ENCODE measurements at places on chromosomes 1 and 21. TPM values are rescaled to one million over a fixed set of nuclear protein-coding genes. Genes with fewer than 3 reads are reported as not detected.

Gene SLC30A10
- not detected for total RNA-seq

- no peak for DNase-seq
Measured at GRCh38 chr1:93016171-93016570, 54.9 kb upstream of the DIPK1A start.

- no peak for DNase-seq
Measured at GRCh38 chr1:76250271-76250670, 175.7 kb downstream of the ST6GALNAC3 start.

GRCh38 chr1:203926025-203926540 lies 64.7 kb downstream of the SNRPE start:
- no peak for DNase-seq

GRCh38 chr21:37498664-37499063 lies 132.1 kb downstream of the DYRK1A start:
- DNase-seq, result no peak

GRCh38 chr1:167487614-167488013 lies 30.7 kb downstream of the CD247 start:
- no peak for DNase-seq

- peak; percentile 83 for DNase-seq
Measured at GRCh38 chr1:116498789-116499628, 71.8 kb downstream of the CD58 start.

DNA sequence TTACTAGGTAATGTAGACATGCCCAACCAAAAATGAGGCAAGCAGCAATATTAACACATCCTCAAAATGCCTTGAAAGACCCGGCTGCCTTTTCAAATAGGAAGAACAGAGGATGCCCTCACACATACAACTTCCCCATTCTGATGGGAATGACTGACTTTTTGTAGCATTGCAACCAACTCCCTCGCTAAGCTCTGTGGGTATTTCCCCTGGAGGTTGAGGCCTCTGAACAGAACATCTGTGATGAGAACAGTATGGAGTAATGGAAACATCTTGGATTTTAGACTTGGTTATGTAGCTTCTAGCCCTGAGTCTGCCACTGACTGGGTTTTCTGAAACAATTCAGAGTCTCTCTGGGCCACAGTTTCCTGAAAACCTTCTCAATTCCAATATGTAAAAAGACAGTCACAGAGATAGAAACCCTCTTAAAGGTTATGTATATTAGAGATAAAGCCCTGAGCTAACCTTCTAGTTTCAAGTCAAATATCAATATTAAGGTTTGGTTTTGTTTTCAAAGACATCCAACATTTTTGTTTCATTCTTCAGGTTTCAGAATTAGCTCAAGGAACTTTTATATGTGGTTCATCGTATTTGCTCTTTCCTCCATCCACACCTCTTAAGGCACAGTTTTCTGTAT lies 311.5 kb downstream of the SETD4 start:
- no peak for DNase-seq

GRCh38 chr1:2231532-2232254 lies 3.6 kb downstream of the SKI start:
- peak; percentile 79 for DNase-seq

GRCh38 chr1:17091252-17091651 lies 28.0 kb downstream of the PADI2 start:
- DNase-seq, result no peak

DNA sequence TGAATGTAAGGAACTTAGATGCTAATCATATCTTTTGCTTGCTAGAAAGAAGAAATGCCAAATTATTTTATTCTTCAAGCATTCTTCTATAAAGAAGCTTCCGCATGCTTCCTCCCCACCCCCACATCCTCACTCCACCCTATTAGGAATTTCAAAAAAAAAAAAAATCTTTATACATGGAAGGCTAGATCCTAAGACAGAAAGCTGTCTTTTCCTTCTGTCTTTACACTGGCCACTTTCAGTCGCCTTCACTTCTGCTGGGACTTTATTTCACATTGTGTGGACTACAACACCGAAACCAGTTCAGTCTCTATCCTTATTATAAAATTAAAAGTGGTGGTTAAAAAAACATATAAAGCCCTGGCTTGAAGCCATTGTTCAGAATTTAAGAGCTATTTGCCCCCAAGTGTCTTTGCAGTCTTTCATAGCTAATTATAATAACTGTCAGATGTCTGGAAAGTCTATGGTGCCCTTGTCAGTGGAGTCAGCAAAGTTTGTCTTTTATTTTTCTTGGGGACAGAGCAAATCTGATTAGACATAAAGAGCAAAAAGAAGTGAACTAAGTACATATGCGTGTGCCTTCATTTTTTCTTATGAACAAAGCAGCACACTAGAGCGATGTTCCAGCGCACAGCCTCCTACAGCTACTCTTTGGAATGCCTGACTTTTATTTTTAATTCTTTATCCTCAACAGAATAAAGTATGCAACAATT lies 297.7 kb downstream of the PTPRC start:
- DNase-seq, result peak; percentile 52

- peak; percentile 45 for DNase-seq
Measured at GRCh38 chr1:152110365-152110859, 4.8 kb downstream of the TCHH start.

Gene MRAP
- total RNA-seq, result not detected

DNA sequence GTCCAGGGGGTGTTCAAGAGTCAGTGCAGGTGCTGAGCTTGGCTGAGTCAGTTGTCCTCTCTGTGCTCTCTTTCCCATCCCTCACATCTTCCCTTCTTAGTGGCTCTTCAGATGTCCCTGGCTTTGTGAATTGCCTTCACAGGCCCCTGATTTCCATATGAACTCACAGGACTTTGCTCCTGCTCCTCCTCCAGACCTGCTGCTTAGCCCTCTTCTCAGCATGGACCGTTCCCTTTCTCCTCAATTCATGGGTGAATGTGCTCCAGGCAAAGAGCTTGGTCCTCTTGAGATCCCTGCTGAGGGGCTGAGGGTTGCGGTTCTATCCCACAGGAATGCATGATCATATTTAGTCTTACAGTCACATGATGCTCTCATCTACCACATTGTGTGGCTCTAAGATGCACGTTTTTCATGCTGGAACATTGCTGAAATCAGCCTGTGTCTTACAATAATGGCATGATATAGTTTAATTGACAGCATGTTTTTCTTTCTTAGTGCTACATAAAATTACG lies 30.5 kb downstream of the CACNA1E start:
- peak; percentile 3 for DNase-seq

Gene TTC22
- total RNA-seq, result not detected

DNA sequence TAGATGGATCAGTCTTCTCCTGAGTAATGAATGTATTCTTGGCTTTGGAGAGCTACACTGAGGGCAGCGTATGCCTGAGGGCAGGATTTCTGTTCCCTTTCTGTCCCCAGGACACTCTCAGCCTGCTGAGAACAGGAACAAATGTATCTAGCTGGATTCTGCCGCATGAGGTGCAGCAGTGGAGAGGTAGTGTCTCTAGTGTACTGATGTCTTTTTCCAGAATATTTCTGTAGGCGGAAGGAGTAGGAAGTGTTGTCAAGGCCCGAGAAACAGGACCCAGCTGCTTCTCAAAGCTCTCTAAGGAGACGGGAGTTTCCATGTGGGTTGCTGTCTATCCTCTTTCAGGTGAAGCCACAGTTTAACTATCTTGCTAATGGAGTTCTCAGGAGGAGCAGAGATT lies 65.5 kb downstream of the MT1HL1 start:
- DNase-seq, result no peak

GRCh38 chr21:15908187-15908586 lies 178.4 kb downstream of the USP25 start:
- no peak for DNase-seq

- DNase-seq, result no peak
Measured at GRCh38 chr21:41367301-41367944, 5.6 kb downstream of the MX2 start.

DNA sequence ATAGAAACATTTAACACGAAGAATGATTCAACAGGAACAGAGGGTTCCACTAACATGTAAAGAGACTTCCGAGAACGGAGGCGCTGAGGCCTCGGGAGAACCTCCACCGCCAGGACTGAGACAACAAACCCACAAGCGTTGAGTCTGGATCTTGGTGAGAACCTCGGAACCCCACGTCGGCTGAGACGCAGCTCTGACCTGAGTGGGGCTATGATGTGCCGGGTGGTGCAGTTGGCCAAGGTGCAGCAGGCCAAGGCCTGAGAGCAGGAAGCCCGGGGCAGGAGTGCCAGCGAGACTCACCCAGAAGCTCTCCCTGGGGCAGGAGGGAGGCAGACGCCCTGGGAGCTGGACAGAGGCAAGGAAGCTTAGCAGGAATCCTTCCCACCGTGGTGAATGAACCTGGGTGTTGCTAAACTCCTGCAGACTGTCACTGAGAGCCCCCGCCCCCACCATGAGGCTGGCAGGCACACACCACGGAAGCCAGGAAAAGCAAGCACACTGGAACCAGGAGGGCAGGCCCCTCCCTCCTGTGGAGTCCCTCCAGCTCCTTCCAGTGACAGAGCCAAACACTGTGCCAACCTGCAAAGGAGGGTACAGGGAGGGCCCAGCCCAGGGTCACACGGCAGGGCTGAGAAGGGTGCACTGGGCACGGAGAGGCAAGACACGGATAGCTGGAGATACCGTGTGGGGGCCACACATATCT lies 34.8 kb downstream of the WDR4 start:
- DNase-seq, result no peak

Gene VASH2
- total RNA-seq, result 113 TPM

GRCh38 chr1:241962153-241962552 lies 4.6 kb downstream of the BECN2 start:
- no peak for DNase-seq

GRCh38 chr1:34970829-34971228 lies 14.3 kb downstream of the TMEM35B start:
- DNase-seq, result no peak

Gene DCST2
- total RNA-seq, result not detected

Gene KRTAP12-2
- total RNA-seq, result not detected

DNA sequence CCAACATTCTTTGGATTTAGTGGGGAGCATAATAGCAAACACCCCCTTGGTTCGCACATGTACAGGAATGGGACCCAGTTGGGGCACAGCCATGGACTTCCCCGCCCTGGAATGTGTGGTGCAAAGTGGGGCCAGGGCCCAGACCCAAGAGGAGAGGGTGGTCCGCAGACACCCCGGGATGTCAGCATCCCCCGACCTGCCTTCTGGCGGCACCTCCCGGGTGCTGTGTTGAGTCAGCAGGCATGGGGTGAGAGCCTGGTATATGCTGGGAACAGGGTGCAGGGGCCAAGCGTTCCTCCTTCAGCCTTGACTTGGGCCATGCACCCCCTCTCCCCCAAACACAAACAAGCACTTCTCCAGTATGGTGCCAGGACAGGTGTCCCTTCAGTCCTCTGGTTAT lies 21.8 kb downstream of the UQCRHL start:
- no peak for DNase-seq

- no peak for DNase-seq
Measured at GRCh38 chr1:7177021-7177420, 391.8 kb downstream of the CAMTA1 start.

Gene C2CD2
- total RNA-seq, result 8.3 TPM

DNA sequence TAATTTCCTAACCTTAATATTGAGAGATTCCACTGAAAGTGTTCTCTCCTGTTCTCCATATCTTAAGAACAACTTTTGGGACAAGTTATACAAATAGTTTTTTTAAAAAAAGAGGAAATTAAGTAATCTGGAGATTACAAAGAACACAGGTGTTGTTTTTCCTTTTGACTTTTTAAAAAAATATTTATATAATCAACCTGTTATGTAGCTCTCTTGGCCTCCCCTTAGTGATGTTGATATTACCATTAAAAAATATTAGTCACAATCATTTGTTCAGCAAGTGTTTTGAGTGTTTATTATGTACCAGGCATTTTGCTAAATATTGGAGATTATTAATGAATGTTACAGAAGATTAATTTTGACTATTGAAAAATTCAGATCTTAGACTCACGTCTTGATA lies 8.1 kb downstream of the MAN1A2 start:
- DNase-seq, result no peak

GRCh38 chr1:215133532-215133931 lies 51.0 kb downstream of the KCNK2 start:
- no peak for DNase-seq

- DNase-seq, result peak; percentile 68
Measured at GRCh38 chr1:165717918-165718515, 19.7 kb upstream of the ALDH9A1 start.

Gene CRNN
- not detected for total RNA-seq

GRCh38 chr1:232962761-232963745 lies 12.6 kb downstream of the NTPCR start:
- no peak for DNase-seq

DNA sequence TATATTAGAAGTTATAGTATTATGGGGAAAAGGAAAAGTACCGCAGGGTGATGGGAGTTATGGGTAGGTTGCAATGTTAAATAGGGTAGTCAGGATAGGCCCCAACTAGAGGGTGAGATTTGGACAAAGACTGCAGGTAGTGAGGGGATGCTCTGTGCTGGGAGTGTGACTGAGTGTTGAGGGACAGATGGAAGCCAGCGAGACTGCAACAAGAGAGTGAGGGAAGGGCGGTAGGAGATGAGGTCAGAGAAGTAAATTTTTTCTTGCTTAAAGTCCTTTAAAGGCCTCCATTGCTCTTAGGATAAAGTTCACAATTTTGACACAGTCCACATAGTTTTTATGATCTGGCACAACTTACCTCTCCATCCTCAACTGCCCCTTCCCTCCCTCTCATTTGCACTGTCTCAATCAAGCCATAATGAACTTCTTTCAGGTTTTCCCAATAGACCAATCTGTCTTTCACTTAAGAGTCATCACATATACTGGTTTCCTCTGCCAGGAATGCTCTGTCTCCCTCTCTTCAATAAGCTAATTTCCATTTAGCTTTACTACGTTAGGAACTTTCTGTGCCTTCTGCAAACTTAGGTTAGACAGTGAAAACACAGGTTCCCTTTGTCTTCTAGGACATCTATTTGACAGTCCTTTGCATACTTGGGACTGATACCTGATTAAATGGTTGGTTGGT lies 237.7 kb upstream of the CACYBP start:
- no peak for DNase-seq

- DNase-seq, result no peak
Measured at GRCh38 chr1:61132176-61132638, 49.8 kb downstream of the NFIA start.

DNA sequence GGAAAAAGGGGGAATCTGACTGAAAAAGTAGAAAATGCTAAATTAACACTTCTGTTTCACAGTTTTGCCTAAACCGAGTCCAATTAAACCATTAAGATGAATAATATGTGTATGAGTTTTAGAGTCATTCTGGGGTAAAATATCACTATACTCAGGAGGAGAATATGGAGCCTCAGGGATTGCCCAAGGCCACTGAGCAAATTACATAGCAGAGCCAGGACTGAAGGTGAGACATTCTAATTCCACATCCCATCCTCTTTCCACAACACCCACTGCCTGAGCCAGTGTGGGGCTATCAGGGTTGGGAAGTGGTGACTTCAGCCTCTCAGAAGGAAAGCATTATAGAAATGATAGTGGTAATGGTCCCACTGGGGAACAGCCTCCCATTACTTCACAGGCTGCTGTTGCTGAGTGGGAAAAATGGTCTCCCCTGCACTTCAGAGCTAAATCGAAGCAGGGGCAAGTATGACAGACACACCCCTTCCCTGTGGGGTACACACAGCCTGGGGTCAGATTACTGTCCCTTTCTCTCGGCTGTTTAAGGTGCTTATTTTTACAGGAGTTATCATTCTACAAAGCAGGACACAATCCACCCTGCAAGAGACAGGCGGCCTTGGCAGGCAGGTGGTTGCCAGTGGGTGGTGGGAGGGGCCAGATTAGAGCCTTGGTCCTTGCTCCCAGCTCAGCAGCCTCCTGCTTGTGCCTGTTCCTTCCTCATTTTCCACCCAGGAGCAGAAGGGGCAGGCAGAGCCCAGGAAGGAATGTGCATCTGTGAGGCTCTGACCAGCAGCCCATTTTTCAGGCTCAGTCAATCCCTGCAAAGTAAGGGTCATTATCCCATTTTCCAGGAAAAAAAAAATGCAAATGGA lies 9.5 kb upstream of the BCAR3 start:
- no peak for DNase-seq

Gene ADAMTS4
- 22.4 TPM for total RNA-seq

Gene GUK1
- 214 TPM for total RNA-seq
